ENCODE measurements at places on chromosomes 6 and 20.

DNA sequence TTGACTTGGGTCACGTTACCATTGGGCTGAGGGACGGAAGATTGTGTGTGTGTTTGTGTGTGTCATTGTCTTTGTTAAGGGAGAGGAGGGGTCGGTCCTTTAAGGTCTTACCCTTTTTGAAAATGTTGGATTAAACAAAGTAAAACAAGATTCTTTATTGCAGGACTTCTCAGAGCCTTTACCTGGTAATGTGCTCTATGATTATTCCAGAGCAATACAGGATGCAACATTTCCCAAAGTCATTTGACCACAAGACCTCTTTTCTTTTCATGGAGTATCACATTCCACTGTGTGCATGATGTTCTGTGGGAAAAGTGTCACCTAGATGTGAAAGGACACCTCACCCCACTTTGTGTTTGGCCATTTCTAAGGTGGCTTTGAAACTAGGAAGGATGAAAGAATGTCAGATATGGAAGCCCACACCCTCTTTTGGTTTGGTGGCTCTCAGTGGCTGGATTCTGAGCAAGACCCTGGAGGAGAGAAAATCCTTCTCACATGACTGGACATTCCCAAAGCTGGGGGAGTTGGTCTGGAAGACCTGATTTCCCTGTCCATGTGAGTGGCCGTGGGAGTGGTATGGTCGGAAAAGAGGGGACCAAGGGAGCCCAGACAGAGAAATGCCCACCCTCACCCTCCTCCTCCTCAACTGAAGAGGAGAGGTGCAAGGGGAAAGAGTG lies 18.2 kb upstream of the ZNF831 start:
- no peak for DNase-seq
- H3K27me3 ChIP-seq = peaks cover 4% of the 10 kb centered on the region
- H3K4me1 ChIP-seq = peaks cover 6% of the 10 kb centered on the region
- H3K4me3 ChIP-seq = no peak overlapping the region
- no peak overlapping the region for H3K27ac ChIP-seq

DNA sequence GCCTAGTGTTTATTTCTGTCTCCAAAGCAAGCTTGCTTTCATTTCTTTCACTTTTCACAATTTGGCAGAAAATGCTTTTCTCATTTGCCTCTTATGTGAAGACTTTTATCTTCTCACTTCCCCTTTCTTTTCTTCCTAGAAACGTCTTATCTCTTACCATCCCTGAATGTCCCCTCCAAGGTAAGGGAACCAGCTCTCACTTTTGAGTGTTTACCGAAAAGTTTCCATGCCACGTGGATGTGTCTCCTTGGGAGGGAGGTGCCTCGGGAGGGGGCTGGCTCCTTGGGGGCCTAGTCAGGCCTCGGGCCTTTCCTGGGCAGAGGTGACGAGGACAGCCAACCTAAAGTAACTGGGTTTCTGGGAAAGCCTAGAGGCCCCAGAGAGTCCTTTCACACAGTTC lies 127.4 kb downstream of the CD24 start:
- peak; percentile 59 for DNase-seq
- H3K27me3 ChIP-seq = peaks cover 22% of the 10 kb centered on the region
- H3K27ac ChIP-seq = no peak overlapping the region
- no peaks in the 10 kb centered on the region for H3K4me1 ChIP-seq

DNA sequence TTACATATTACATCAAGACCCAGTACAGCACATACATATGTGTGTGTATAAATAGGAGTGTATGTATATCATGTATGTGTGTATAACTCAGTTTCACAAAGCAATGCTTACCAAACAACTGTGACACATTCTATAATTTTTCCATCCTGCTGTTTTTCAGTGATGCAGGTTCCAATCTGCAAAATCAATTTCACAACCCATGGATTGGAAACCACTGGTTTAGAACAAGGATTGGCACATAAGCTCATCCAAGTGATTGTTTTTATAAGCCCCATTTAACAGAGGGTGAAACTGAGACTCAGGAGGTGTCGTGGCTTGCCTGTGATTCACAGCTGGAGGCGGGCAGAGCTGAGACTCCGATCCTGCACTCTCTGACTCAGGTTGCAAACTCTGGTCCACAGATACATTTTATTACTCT lies 158.2 kb downstream of the ZMYND8 start:
- H3K27me3 ChIP-seq = no peaks in the 10 kb centered on the region
- DNase-seq = no peak
- no peak overlapping the region for H3K4me3 ChIP-seq
- no peak overlapping the region for H3K27ac ChIP-seq
- H3K4me1 ChIP-seq = peaks cover 16% of the 10 kb centered on the region

DNA sequence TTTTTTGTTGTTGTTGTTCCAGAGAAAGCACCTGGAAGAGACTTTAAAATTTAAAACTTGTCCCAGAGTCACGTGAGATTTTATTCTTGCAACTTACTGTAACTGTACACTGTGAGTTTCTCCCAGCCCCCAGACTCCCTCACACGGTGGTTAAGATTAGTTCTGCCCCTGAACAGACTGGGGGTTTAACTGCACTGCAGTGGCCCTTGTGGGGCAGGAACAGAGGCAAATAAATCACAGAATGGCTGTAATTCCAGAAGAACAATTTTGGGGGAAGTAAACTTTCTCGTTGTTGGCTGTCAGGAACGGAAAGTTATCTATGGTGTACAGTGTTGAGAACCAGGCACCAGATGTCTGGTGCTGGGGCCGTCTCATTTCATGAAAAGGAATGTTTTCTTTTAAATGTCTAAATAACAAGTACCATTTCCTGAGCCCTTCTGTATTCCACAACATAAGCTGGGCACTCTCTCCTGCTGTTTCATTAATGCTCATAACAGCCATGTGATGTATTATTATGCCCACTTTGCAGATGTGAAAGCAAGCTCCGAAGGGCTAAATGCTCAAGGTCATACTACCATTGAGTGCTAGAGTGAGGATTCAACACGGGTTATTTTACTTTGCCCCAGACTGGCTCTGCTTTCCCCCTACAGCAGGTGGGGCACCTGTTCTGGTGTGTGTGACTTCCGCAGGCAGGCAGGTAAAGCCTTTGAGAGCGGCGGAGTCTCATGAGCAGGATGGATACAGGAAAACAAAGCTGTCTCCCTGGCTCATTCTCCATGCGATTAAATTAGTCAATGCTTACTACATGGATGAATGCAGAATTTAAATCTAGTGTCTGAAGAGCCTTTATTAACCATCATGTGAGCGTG lies 30.5 kb downstream of the CNKSR3 start:
- no peaks in the 10 kb centered on the region for H3K36me3 ChIP-seq
- peak overlapping the region; percentile 77 for H3K4me3 ChIP-seq
- peak overlapping the region; percentile 88 for H3K27ac ChIP-seq
- DNase-seq = no peak

DNA sequence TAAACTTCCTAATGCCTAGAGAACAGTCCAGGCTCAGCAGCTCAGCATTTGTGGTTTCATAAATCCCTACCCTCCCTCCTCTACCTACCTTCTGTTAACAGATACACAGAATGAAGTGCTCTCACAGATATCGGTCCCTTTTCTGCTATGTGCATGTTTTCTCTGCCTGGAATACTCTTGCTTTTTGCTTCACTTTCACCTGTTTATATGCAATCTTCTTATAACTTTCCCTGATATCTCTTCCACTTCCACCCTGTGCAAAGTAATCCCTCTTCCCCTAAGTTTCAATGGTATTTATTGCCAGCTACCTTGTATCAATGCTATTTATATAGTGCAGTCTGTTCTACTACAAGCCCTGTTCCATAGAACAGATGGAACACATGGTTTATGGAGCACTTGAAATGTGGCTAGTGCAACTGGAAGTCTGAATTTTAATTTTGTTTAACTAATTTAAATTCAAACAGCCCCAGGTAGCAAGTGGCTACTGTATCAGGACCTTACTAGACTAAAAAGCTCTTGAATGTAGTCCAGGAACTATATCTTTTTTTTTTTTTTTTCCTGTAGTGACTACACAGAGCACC lies 3.1 kb upstream of the TAB2 start:
- DNase-seq = no peak
- H3K27ac ChIP-seq = no peak overlapping the region
- peaks cover 2% of the 10 kb centered on the region for H3K27me3 ChIP-seq
- H3K4me3 ChIP-seq = no peak overlapping the region

DNA sequence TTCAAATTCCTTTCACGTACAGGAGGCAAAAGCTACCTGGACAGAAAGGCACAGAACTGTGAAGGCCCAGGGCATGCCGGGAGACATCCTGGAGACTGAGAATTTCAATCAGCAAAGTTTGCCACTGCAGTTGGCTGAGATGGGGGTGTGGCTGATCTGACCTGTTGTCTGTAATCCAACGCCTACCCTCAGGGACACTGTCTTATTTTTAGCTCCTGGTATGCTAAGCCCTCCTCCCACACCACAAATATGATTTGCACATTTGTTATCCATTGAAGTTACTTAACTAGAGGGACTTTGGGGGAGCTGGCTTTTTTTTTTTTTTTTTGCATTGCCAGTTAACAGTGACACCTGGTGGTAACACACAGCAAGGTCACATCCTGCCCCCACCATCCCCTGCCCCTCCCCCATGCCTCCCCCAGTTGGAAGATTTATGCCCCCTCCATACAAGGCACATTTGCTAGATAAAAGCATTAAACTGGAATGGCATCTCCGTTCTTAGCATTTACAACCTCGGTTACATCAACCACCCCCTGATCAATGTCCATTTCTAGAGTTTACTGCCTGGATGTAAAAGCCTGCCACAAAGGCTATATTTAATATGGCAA lies 40.4 kb downstream of the TTI1 start:
- H3K36me3 ChIP-seq = peaks cover 28% of the 10 kb centered on the region
- no peak for DNase-seq
- peaks cover 49% of the 10 kb centered on the region for H3K4me1 ChIP-seq
- peak overlapping the region; percentile 64 for H3K27ac ChIP-seq

- H3K27me3 ChIP-seq = no peaks in the 10 kb centered on the region
- no peak overlapping the region for H3K27ac ChIP-seq
- no peak overlapping the region for H3K4me3 ChIP-seq
- no peak for DNase-seq
- H3K4me1 ChIP-seq = peaks cover 7% of the 10 kb centered on the region
These were observed 6.4 kb downstream of the PLTP start for GRCh38 chr20:45905505-45906079.

- H3K27me3 ChIP-seq = peaks cover 7% of the 10 kb centered on the region
- peak overlapping the region; percentile 97 for H3K4me3 ChIP-seq
- H3K4me1 ChIP-seq = peaks cover 19% of the 10 kb centered on the region
- peaks cover 7% of the 10 kb centered on the region for H3K36me3 ChIP-seq
These were observed 1.4 kb downstream of the CYB5R4 start for GRCh38 chr6:83860782-83861495.

All from osteocyte (in vitro differentiated cells).